ENCODE measurements at places on chromosomes 16 and 17.

- no peak for DNase-seq
Measured at GRCh38 chr16:58022601-58023371, 2.8 kb upstream of the MMP15 start.

DNA sequence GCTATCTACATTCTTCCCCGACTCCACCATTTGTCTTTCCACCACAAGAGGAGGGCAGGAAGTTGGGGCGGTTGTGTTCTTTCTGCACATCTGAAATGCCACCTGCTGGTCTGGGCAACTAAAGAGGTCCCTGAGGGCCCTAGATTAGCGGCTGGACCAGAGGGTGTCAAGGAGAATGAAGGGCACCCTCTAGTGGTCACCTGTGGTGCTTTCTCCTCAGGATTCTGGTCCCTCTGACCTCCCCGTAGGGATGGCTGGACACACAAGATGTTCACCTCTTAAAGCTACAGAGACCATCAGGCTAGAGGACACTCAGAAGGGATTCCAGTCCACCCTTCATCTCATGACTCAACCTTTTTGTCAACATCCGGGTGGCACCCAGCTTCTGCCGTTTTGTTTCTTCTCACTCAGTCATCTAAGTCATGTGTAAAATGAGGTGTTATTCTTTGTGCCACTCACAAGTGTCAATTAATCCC, 2.9 kb upstream of the SCIMP start:
- peak; percentile 88 for DNase-seq

DNA sequence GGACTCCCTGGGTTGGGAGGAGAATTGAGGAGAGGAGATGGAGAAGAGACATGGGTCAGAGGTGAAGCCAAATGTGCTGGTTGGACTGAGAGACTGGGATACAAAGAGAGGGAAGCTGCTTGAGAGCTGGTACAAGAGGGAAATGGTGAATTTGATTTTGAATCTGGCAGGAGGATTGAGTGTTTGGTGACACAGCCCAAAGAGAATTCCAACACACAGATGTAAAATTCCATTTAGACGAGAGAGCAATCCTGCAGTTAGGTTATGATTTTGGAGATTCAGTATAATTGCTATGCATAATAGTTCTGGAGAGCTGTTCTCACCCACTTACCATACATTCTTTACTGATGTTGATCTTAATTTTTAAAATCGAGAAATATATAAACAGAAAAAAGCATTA, 57.7 kb downstream of the HSD17B2 start:
- no peak for DNase-seq

DNA sequence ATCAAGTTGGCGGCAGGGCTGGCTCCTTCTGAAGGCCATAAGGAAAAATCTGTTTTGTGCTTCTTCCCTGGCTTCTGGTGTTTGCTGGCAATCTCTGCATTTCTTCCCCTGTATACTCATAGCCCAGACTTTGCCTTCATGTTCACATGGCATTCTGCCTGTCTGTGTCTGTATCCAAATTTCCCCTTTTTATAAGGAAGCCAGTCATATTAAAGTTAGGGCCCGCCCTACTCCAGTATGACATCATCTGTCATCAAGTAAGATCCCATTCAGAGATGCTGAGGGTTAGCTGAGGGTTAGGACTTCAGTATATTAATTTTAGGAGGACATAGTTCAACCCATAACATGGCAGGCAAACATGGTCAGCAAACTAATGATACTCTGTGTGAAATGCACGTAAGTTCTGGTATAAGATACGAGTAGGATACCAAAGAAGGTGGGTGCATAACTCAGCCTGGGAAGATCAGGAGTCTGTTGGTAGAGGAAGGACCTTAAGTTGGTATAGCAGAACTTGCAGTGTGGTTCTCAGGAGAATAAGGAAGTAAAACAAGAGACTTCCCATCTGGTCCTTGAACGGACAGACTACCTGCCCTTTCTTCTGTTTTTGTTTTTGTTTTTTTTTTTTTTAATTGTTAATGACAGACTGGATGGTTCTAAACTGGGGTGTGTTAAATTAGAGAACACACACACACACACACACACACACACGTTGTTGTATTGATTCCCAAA, 13.9 kb downstream of the MAP2K6 start:
- peak; percentile 59 for DNase-seq

DNA sequence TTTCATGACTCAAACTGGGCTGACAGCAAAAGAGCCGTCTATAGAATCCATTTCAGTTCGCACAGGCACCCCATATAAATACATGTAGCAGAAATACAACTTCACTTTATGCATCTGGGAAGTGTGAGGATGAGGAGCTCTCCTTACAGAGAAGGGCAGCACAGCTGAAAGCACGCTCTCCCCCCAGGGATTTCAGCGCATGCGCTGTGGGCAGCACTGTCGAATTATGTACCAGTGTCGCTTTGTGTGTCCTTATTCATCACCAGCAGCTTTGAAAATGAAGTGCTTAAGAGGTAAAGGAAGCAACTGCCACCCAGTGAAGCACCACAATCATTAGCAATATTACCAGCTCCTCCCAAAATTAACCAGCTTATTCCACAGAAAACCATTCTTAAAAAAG, 39.9 kb downstream of the CEP95 start:
- DNase-seq: no peak

DNA sequence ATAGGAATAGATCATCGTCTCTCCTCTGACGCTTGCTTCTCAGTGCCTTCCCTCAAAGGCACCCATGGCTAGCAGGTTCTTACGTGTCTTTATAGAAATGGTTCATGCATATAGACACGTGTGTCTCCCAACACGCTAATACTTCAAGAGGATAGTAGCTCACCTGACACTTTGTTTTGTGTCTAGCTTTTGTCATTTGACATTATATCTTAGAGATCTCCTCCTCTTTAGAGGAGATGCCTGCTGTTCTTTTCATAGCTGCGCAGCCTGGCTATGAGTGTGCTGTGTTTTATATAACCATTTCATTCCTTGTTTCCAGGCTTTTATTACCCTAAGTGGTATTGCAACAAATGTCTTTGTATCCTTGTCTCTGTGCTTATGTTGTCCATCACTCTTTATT, 411.7 kb downstream of the CPPED1 start:
- DNase-seq: no peak

DNA sequence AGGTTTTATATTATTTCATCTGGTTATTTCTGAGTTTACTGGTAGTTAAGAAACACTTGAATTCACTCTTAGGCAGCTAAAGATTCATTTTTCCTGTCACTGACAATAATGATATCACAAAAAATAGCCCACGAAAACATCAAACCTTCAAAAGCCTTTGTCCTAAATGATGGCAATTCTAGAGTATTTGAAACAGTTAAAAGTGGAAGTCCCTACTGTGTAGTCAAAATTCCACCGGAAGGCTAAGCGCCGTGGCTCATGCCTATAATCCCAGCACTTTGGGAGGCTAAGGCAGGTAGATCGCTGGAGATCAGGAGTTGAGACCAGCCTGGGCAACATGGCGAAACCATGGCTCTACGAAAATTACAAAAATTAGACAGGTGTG, 103.5 kb downstream of the HIC1 start:
- DNase-seq: no peak

DNA sequence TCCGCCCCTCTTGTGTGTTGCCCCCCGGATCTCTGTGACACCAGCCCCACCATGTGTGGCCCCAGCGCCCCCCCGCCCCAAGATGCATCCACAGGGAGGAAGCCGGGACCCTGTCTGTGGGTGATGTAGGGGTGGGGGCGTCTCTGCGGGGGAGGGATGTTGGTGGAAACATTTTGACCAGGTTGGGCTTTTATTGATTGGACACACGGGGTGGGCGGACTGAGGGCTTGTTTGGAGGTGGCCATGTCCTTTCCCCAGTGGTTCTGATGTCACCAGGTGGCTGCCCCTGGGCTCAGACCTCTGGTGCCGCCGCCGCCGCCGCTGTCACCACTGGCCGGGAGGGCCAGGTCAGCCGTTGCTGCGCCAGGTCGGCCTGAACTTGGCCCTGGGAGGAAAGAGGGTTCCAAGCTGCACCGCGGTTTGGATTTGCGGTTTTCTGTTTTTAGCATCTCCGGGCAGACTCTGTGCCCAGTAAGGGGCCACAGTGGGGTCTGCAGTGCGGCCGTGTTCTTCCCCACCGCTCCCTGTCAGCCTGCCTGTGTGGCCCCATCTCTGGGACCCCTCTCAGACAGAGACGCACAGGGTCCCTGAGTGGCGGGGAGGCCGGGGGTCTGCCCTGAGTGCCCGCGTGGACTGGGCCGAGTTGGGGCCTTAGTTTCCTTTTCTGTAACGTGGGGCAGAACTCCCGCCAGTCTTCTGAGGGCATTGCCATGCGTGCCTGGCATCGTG, 19.8 kb downstream of the GSE1 start:
- no peak for DNase-seq

DNA sequence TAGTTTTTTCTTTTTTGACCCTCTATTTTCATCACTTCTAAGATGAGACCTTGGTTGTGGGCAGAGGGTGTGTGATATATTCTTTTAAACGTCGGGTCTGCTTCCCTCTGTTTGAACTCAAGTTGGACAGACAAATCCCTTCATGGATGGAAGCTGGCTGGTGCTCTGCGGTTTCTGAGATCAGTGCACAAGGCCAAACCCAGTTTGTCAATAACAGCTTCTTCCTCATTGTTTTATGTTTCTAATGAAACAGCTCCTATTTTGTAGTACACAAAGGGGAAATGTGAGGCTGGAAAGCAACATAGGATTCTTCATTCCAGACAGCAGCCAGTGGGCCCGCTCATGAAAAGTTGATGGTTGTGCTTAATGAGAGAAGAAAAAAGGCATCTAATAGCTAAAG, 159.6 kb downstream of the PRKCA start:
- DNase-seq: no peak

GRCh38 chr16:67170168-67170948, at the start of gene NOL3:
Gene NOL3, plus strand, starts transcription at chr16:67170538.
- no peak for DNase-seq

GRCh38 chr17:55694286-55694910, 28.3 kb downstream of the TMEM100 start:
- DNase-seq: no peak

DNA sequence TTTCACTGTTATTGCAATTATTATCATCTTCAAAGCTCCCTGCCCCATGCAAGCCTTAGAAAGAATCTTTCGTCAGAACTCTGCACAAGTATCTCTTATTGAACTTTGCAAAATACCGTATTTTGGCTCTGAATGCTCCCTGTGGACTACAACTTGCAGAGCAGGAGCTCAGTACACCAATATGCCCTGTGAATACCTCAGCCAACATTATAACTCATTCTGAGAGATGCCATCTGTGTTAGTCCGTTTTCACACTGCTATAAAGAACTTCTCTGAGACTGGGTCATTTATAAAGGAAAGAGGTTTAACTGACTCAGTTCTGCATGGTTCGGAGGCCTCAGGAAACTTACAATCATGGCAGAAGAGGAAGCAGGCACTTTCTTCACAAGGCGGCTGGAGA, 87.2 kb upstream of the XYLT1 start:
- no peak for DNase-seq

DNA sequence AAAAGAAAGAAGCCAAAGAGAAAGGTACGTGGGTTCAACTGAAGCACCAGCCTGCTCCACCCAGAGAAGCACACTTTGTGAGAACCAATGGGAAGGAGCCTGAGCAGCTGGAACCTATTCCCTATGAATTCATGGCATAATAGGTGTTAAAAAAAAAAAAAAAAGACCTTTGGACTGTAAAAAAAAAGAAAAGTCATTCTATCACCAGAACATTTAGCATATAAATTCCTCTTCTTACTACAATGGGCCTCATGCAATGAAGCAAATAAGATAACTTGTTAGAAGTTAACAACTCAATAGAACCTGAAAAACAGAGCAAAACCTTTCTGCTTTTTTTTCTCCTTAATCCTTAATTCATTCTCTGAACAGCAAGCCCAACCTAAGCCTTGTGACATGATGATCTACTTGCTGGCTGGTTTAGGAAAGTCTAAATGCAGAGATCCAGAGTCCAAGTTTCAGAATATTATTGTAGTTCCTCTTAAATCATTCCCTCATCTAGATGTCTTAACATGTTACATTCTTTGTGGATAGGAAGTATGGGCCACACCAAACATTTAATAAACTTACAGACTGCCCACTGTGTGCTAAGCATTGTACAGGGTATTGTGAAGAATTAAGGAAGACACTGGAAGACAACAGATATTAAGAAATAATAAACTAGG, 45.4 kb downstream of the BRCA1 start:
- DNase-seq: no peak

GRCh38 chr16:25988882-25989281, 297.1 kb downstream of the HS3ST4 start:
- no peak for DNase-seq

- no peak for DNase-seq
Measured at GRCh38 chr16:72202014-72202413, 30.1 kb upstream of the PMFBP1 start.

DNA sequence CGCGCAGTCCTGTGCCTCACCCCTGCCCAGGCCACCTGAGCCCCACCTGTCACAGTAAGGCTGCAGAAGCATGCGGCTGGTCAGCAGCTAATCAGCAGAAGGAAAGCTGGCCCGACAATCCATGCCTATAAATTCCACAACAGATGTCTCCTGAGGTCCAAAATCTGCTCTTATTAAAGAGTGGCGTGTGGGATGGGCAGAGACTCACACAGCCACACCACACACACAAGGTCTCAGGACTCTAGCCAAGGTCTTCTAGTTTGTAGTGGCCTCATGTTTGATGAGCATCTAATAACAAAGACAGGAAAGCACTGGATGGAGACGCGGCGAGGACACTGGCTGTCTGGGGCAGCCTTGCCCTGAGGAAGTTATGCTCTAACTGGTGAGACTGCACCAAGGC, 55.9 kb downstream of the ANKRD11 start:
- no peak for DNase-seq

- DNase-seq: no peak
Measured at GRCh38 chr16:81499576-81500380, 55.2 kb downstream of the CMIP start.

- no peak for DNase-seq
Measured at GRCh38 chr16:268141-269053, 7.3 kb downstream of the RGS11 start.

- DNase-seq: no peak
Measured at GRCh38 chr16:86740906-86741799, 162.8 kb downstream of the FOXL1 start.

DNA sequence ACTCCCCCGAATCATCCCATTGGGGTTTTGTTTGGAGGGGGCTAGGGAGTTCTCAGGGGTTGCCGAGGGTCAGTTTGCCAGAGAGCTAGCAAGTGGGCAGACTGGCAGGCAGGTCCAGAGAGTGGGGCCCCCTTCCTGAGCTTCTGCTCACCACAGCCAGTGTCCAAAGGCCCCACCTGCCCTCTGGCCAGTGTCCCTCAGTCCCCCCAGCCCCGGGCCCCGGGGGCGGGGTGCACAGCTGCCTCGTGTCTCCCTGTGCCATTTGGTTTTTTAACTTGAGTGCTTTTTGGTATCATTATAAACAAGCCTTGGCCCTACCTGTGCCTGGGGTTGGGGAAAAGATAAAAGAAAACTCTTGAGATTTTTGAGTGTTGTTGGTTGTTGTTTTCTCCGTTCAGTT, 91.8 kb downstream of the CCDC182 start:
- no peak for DNase-seq

GRCh38 chr17:31052187-31052889, 42.4 kb upstream of the NF1 start:
- DNase-seq: no peak

- no peak for DNase-seq
Measured at GRCh38 chr17:66076546-66077190, 115.3 kb downstream of the CEP112 start.
